ENCODE measurements at places on chromosomes 1 and 21. TPM values are rescaled to one million over a fixed set of nuclear protein-coding genes. Genes with fewer than 3 reads are reported as not detected.
A peak's percentile ranks its signal among the peaks of the same experiment; 100 is the strongest.

EDARADD gene
- total RNA-seq: 0.51 TPM

TMEM269 gene
- not detected for total RNA-seq

NDC1 gene
- 10.2 TPM for total RNA-seq

- no peaks in the 10 kb centered on the region for H3K36me3 ChIP-seq
- H3K4me1 ChIP-seq: no peaks in the 10 kb centered on the region
- DNase-seq: no peak
- H3K27me3 ChIP-seq: no peaks in the 10 kb centered on the region
- no peak overlapping the region for H3K27ac ChIP-seq
- no peak overlapping the region for H3K4me3 ChIP-seq
Observed at GRCh38 chr1:88068407-88068960, 615.6 kb upstream of the PKN2 start.

GRCh38 chr1:104294259-104294658 is 544.6 kb downstream of the AMY1C start:
- H3K4me3 ChIP-seq: no peak overlapping the region
- no peaks in the 10 kb centered on the region for H3K4me1 ChIP-seq
- no peaks in the 10 kb centered on the region for H3K27me3 ChIP-seq
- H3K27ac ChIP-seq: no peak overlapping the region
- no peaks in the 10 kb centered on the region for H3K36me3 ChIP-seq
- DNase-seq: no peak

DNA sequence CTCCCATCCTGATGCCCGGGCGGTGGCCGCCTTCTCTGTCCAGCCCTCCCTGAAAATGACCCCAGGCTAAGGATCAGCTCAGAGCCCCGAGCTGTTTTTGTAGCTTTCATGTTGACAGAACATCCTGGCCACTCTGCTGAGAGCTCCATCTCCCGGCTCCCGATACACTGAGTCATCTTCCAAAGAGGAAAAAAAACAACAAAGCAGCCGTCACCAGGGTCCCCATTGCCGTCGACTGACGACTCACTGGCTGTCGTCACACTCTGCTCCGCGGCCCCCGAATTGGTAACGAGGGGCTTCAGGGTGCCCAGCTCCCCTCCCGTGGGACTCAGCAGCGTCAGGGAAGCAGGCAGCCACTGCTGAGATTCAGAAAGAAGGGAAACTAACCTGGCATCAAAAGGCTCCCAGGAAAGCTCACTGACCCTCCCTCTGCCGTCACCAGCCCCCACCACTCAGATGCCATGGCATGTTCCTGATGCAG is 67.2 kb downstream of the CD46 start:
- H3K27me3 ChIP-seq: no peaks in the 10 kb centered on the region
- no peak overlapping the region for H3K27ac ChIP-seq
- H3K36me3 ChIP-seq: no peaks in the 10 kb centered on the region

- DNase-seq: no peak
Observed at GRCh38 chr21:34826836-34827235, 158.0 kb downstream of the CLIC6 start.

DNA sequence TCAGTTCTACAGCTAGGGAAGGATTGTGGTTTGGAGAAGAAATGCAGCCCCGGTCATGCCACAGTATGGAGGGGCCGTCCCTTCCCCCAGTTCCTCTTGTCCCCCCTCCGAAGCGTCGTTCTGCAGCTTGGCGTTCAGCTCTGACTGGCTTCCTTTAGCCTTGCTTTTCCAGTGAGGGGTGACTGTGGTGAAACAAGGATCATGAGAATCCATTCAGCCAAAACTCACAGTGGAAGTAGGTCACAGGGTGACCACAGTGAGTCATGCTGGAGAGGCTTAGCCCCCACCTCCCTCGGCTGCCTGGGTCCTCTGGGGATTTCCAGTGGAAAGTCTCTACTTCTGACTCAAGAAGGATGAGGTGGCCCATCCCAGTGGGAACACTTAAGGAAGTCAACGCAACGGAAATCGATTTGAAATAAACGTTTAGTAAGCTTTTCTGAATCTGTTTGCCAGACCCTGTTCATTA is 37.3 kb upstream of the COL6A2 start:
- peak overlapping the region; percentile 81 for H3K27ac ChIP-seq
- H3K4me1 ChIP-seq: peaks cover 26% of the 10 kb centered on the region
- no peaks in the 10 kb centered on the region for H3K27me3 ChIP-seq
- H3K4me3 ChIP-seq: no peak overlapping the region

DNA sequence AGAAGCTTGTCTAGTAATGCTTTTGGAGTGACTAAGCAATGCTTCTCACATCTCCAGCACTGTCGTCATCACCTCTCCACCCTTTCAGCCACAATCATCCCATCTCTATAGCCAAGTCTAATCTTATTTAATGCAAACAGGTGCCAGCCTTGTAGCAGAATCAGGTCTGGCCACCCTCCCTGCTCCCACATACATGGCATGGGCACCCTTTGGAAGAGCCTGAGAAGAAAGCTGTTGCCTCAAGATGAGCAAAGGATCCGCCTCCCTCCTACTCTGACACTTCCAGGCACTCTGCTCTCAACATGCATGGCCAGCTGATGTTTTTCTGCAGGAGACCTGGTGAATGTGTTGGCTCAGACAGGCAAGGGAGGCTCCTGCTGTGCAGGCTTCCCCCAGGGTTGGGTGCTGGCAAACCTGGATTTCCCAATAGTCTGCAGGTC is 113.1 kb upstream of the GRIK3 start:
- no peak overlapping the region for H3K4me3 ChIP-seq
- no peaks in the 10 kb centered on the region for H3K4me1 ChIP-seq
- no peak overlapping the region for H3K27ac ChIP-seq
- no peak for DNase-seq
- H3K27me3 ChIP-seq: no peaks in the 10 kb centered on the region
- no peaks in the 10 kb centered on the region for H3K36me3 ChIP-seq

DNA sequence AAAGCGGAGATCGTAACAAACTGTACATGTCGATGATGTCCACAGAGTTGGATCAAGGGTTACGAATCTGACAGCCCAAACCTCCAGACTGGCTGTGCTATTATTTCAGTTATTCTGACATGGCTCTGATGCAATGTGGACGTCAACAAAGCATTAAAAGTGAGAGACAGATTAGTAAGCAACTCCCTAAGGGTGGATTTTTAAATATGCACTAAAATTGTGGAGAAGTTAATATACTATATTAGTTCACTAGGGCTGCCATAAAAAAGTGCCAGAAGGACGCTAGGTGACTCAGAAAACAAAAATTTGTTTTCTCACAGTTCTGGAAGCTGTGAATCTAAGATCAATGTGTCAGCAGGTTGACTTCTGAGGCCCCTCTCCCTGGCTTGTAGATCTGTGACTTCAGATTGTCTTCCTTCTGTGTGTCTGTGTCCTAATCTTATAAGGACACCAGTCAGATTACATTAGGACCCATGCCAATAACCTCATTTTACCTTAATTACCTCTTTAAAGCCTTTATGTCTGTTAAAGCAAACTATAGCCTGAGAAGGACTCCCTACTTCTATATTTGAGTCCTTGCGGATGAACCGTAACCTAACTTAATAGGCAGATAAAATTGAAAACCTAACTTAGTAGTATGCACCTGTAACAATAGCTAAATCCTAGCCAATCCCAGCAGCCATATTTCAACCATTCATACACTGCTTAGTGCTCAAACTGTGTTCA is 66.0 kb upstream of the BACH1 start:
- H3K4me3 ChIP-seq: no peak overlapping the region
- DNase-seq: no peak
- H3K36me3 ChIP-seq: no peaks in the 10 kb centered on the region
- no peaks in the 10 kb centered on the region for H3K4me1 ChIP-seq
- no peaks in the 10 kb centered on the region for H3K27me3 ChIP-seq

DNA sequence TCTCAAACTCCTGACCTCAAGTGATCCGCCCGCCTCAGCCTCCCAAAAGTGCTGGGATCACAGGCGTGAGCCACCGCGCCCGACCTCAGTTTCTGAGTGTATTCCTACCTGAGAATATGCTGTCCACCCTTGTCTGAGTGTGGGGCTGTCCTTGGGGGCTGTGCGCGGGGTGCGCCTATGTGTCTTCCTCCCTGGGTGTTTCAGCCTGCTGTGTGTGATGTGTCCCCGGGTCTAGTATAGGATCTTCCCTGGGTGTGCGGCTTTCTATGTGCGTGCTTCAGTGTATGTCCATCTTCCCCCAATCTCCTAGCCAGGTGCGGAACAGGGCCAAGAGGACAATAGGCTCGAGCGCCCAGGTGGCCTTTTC is 8.3 kb upstream of the ID3 start:
- H3K4me1 ChIP-seq: peaks cover 15% of the 10 kb centered on the region
- H3K36me3 ChIP-seq: no peaks in the 10 kb centered on the region
- H3K4me3 ChIP-seq: peak overlapping the region; percentile 55

All from ovary (tissue), 10 donors.